Activated naive CD8-positive, alpha-beta T cell treated with anti-CD3 and anti-CD28 coated beads, Interleukin-2, amount 10 ng/mL, durations not matched to agents 7 days and 5 days (primary cell): ENCODE measurements at places on chromosomes 2 and 18.

DNA sequence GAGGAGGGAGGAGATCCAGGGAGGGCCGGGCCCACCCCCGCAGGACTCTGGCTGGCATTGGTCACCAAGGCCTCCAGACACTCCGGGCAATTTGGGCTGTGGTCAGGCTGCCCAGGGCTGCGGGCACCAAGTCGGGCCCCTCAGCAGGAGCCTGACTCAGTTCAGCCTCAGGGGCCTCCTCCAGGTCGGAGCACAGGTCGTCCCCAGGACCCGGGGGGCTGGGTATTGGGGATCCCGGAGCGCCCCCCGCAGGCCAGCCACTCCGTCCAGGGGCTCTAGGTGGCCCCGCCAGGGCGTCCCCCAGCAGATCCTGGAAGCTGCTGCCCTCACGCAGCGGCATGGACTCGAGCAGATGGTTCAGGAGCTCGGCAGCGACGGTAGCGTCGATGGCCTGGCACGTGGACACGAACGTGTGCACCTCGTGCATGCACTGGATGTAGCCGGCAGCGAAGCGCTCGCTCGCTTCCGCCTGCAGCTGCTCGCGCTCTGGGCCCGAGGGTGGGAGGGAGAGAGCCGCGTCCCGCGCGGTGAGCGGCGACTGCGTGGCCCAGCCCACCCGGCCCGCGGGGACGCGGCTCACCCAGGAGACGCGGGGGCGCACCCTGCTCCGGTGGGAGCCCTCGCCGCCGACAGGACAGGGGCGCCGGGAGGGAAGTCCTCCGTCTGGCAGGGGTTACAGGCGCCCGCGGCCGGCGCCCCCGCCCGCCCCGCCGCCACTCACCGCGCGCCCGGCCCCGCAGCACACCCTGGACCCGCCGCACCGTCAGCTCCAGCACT is 884 bp downstream of the HES6 start:
- peaks cover 46% of the 10 kb centered on the region for H3K27me3 ChIP-seq
- DNase-seq: peak; percentile 60
- peak overlapping the region; percentile 30 for H3K4me3 ChIP-seq
- peaks cover 6% of the 10 kb centered on the region for H3K4me1 ChIP-seq
- H3K36me3 ChIP-seq: peaks cover 1% of the 10 kb centered on the region

- peaks cover 2% of the 10 kb centered on the region for H3K4me1 ChIP-seq
- H3K36me3 ChIP-seq: no peaks in the 10 kb centered on the region
- no peak overlapping the region for H3K4me3 ChIP-seq
- no peak overlapping the region for H3K27ac ChIP-seq
- H3K27me3 ChIP-seq: peaks cover 18% of the 10 kb centered on the region
These were observed 12.8 kb upstream of the MYO3B start for GRCh38 chr2:170165129-170165528.

- H3K36me3 ChIP-seq: no peaks in the 10 kb centered on the region
- no peak for DNase-seq
- H3K27me3 ChIP-seq: no peaks in the 10 kb centered on the region
- no peak overlapping the region for H3K27ac ChIP-seq
These were observed 18.0 kb downstream of the LRP1B start for GRCh38 chr2:142112757-142113221.

DNA sequence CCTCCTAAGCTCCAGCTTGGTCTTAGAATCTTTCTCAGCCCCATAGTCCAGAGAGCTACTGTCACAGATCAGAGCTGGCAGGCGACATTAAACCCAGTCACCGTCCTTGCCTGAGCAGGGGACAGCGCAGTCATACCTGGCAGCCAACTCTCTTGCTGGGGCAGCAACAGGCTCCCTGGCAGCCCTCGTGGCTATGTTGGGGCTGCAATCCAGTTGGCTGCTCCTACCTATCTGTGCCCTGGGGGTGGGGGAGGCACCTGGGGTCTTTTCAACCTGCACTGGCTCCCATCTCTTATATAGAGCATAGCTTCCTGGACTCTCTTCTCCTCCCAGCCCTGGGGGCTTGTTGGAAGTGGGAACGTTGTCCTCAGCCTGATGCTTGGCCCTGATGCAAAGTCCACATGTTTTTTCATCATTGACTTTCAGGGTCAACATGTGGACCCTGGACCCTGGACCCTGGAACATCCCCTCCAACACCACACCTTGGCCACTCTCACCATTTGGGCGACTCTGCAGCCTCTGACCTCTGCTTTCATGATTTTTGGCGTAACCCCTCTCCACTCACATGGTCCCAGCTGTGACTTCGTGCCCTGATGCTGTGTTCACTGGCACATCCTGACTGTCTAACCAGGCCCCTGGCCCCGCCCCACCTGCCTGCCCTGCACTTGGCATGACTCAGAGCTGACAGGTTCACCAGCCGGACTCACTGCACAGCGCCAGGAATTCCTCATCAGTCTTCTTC is 45.6 kb downstream of the ATOH8 start:
- H3K36me3 ChIP-seq: no peaks in the 10 kb centered on the region
- no peak for DNase-seq
- H3K27me3 ChIP-seq: peaks cover 12% of the 10 kb centered on the region

GRCh38 chr2:240325016-240326007 is 110.2 kb upstream of the GPC1 start:
- DNase-seq: no peak
- H3K4me1 ChIP-seq: no peaks in the 10 kb centered on the region
- no peak overlapping the region for H3K27ac ChIP-seq

GRCh38 chr18:41829647-41830516 is 125.2 kb upstream of the PIK3C3 start:
- H3K4me3 ChIP-seq: no peak overlapping the region
- no peak overlapping the region for H3K27ac ChIP-seq
- no peaks in the 10 kb centered on the region for H3K36me3 ChIP-seq
- H3K27me3 ChIP-seq: no peaks in the 10 kb centered on the region
